ENCODE measurements at places on chromosomes 7 and 10.

- no peak for DNase-seq
These were observed 77.8 kb downstream of the NAMPT start for GRCh38 chr7:106206826-106207541.

DNA sequence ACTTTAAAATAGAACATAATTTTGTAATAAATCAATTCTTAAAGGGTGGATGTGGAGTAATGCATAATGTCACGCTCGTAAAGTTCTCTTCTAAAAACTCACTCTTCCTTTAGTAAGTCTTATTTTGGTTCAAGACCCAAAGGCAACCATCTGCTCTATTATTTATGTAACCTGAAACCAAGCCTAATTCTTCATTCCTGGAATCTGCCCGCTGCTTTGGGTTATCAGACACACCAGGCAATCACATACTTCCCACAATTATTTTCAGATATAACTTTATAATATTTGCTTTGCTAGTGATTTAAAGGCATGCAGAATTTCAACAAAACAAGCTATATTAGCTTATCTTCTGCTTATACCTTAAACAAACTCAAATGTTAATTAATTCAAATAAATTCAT is 39.0 kb downstream of the RAB11FIP2 start:
- no peak for DNase-seq

GRCh38 chr7:151394076-151395035 is 15.5 kb downstream of the WDR86 start:
- no peak for DNase-seq

DNA sequence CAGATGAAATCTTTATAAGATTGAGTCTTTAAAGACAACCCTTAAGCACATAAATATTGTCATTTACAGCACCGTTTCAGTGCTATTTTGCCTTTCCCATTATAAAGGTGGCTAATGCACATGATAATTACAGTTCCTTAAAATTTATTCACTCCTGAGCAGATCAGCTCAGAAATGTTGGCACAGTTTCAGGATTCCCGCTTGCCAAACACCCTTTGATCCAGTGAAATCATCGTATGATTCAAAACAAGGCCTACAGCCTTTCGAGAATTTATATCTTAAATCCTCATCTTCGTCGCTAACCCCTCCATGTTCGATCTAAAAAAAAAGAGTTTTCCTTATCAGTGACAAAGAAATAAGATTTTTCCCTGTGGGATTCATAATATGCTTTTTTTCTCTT is 14.1 kb upstream of the SOSTDC1 start:
- DNase-seq: no peak

GRCh38 chr10:112227331-112227987 is 43.9 kb upstream of the GPAM start:
- no peak for DNase-seq

- no peak for DNase-seq
These were observed 36.4 kb downstream of the JAKMIP3 start for GRCh38 chr10:132102071-132102716.

- DNase-seq: no peak
These were observed 34.6 kb upstream of the AP5Z1 start for GRCh38 chr7:4740796-4741195.

DNA sequence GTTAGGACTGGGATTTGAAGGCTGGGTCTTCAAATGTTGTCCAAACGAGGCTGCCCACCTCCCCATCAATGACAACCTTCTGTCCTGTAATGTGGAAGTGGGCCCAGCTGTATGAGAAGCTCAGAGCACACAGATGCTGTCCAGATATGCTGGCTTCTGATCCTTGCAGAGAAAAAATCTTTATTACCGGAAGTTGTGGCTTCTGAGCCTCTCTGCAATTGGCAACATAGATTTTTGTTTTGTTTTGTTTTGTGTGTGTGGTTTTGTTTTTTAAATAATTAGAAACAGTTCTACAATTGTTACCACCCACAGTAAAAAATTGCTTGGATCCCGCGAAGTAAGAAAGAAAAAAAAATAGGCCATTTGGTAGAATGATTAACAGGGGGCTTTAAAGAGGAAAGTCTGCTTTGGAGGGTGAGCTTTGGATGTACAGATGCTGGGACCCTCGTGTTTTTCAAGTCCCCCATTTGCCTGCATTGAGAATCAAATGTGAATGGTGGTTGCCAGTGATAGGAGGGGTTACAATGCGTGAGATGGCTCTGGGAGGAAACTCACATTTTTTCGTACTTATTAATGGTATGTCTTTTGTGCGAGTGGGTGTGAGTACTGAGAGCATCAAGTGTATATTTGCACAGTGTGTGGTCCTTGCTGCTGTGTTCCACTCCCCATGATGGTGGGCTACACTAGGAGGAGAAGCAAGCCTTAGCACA is 153.2 kb downstream of the TCF7L2 start:
- no peak for DNase-seq

GRCh38 chr7:100545360-100546128 is 6.5 kb downstream of the AGFG2 start:
- peak; percentile 20 for DNase-seq

GRCh38 chr7:35336444-35336843 is 82.5 kb upstream of the TBX20 start:
- no peak for DNase-seq

DNA sequence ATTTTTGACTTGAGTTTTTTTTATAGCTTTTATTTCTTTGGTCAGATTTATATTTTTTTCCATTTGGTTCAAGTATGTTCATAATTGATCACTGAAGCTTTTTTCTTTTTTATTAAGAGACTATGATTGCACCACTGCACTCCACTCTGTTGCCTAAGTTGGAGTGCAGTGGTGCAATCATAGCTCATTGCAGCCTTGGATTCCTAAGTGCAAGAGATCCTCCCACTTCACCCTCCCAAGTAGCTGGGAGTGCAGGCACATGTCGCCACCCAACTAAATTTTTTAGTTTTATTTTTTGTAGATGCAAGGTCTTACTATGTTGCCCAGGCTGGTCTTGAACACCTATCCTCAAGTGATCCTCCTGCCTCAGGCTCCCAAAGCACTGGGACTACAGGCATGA is 97.7 kb upstream of the KIF5B start:
- DNase-seq: no peak

DNA sequence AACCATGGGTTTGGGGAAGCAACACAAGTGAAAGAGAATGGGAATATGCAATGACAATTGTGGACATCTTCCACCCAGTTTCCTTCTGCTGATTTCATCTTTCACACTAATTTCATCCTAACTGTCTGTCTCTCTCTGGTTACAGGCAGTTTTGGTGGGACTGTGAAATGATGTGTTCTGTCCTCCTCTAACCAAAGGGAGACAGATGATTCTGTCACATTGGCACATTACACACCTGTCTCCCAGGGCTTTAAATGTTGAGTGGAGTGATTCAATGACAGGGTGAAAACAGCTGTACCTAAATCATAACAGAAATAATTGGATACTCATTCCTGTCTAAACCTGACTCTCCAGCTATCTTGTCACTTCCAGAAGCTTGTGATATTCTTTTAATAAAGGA is 60.0 kb downstream of the DGKB start:
- no peak for DNase-seq

GRCh38 chr10:7318836-7319235 is 92.0 kb downstream of the SFMBT2 start:
- DNase-seq: no peak

- no peak for DNase-seq
These were observed 263.9 kb downstream of the ETV1 start for GRCh38 chr7:13725591-13725990.

DNA sequence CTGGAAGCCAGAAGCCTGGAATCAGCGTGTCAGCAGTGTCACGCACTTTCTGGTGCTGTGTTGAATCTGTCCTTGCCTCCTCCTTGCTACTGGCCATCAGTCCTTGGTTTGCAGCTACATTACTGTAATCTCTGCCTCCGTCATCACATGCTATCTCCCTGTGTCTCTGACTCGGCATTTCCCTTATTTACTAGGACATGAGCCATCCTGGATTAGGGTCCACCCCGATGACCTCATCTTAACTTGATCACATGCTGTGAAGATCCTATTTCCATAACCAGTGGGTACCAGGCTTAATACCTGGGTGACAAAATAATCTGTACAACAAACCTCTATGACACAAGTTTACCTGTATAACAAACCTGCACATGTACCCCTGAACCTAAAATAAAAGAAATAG is 518.0 kb upstream of the KLF6 start:
- no peak for DNase-seq

GRCh38 chr10:17744341-17744861 is 7.6 kb upstream of the TMEM236 start:
- no peak for DNase-seq

DNA sequence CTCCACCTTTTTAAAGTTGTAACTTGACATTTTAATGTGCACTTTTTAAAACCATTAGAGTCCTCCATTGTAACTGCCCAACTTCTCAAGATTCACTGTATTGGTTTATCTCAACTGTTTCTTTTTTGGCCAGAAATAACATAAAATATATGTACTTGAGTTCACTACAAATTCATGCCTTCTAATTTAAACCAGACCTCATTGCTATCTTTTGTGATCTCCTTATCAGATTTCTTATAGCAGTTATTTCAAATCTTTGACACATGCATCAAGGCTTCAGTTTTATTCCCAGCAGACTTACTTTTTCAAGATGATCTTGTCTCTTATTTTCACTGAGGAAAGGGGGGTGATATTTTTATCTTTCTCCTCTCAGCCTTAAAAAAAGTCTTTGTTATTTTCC is 154.3 kb downstream of the PHF14 start:
- no peak for DNase-seq

GRCh38 chr7:97601931-97602457 is 129.9 kb upstream of the TAC1 start:
- no peak for DNase-seq

DNA sequence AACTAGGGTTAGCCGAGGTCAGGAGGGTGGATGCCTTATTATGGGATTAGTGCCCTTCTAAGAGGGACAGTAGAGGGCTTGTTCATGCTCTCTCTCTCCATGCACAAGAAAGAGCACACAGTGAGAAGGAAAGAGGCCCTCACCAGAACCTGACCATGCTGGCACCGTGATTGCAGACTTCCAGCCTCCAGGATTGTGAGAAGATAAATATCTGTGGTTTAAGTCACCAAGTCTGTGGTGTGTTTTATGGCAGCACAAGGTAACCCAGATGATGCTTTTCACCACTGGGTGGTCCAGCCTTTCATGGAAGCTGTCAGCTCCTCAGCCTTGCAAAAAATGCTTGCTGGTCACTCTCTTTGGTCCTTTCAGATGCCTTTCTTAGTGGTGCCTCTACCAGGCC is 175.9 kb downstream of the ANKRD30A start:
- no peak for DNase-seq

DNA sequence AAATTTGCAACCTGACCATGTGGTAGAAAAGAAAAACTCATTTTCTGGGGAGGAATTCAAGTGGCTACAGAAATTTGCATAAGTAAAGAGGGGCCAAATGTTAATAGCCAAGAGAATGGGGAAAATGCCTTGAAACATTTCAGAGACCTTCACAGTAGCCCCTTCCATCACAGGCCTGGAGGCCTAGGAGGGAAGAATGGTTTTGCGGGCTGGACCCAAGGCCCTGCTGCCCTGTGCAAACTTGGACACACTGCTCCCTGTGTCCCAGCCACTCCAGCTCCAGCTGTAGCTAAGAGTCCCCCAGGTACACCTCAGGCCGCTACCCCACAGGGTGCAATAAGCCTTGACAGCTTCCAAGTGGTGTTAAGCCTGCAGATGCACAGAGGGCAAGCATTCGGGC is 16.4 kb upstream of the DNAH11 start:
- DNase-seq: no peak

DNA sequence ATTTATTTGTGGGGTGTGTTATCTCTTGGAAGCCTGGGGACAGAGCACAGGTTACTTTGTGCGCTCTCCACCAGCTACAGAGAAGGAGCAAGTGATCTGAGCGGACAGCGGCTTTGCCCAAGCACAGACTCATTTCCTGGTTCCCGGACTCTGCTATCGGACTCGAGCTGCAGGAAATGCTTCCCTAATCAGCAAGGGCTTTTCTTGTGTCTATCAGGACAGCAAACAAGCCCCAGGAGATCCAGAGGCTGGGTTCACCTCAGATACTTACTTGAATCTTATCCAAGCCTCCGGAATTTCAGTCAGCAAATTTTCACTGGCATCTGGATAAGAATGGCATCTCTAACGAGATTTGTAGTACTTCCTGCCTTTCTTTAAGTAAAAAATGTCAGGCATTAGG is 27.8 kb downstream of the MRC1 start:
- DNase-seq: no peak

DNA sequence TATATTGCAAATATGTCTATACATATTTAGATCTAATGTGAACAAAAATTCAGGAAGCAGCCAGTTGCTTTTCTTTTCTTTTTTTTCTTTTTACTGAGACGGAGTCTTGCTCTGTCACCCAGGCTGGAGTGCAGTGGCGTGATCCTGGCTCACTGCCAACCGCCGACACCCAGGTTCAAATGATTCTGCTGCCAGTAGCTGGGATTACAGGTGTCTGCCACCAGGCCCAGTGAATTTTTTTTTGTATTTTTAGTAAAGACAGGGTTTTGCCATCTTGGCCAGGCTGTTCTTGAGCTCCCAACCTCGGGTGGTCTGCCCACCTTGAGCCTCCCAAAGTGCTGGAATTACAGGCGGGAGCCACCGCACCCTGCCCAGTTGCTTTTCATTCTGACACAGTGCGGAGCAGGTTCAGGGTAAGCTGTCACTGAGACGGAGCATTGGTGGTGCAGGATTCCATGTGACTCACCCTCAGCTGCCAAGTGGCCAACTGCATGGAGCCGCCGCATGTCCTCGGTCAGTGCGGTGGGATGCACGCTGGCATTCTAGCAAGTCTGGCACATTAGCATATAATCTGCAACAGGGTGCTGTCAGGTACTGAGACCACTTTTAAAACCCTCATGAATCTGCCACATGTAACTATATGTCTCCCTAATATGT is 362.7 kb downstream of the DNAJB6 start:
- no peak for DNase-seq

GRCh38 chr10:61655335-61655851 is 7.3 kb upstream of the CABCOCO1 start:
- DNase-seq: no peak

- DNase-seq: no peak
These were observed 66.4 kb downstream of the ELFN1 start for GRCh38 chr7:1736484-1736817.

GRCh38 chr7:88155756-88156155 is 64.1 kb downstream of the SRI start:
- no peak for DNase-seq

GRCh38 chr10:85548034-85548433 is 818.6 kb downstream of the GRID1 start:
- DNase-seq: no peak

DNA sequence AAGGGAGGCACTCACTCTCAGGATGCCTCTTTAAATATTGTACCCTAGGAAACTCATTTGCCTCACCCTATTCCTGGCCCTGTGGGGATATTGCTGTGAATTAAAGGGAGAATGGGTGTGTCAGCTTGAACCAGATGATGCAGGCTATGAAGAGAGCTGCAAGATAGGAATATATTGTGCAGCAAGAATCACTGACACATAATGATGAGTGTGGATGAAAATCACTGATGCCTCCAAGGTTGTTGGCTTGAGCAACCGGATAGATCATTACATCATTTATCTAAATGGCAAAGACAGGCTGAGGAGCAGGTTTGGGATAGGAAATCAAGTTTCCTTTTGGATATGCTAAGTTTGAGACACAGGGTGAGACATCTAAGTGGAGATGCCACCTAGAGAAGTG is 6.2 kb downstream of the SLC26A4 start:
- no peak for DNase-seq

- DNase-seq: no peak
These were observed 49.5 kb upstream of the ZNF746 start for GRCh38 chr7:149547126-149547525.
